ENCODE measurements at places on chromosomes 3 and 15.

DNA sequence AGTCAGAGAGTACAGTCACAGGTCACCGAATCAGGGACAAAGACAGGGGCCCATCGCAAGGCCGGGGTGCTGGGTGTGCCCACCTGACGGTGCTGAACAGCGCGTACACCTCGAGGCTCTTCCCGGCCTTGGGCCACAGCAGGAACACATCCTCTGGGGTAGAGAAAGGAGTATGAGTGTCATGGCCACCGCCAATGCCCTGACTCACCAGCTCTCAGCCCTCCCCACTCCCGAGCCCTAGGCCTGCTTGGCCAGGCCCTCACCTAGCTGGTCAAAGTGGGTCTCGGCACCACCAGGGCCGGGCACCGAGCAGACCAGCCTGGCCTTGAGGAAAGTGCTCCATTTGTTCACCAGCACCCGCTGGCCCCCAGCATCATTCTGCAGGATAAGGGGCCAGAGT, 4.2 kb downstream of the SEMA3G start:
- DNase-seq = no peak

GRCh38 chr3:157436583-157437291, at the start of gene PTX3:
Gene PTX3 (plus strand): TSS chr3:157436850. CDS start chr3:157436934, 84 bp downstream.
- peak; percentile 4 for DNase-seq

- DNase-seq = no peak
Measured at GRCh38 chr15:79051029-79051428, 39.6 kb downstream of the RASGRF1 start.

GRCh38 chr15:96326328-96327154, 4.0 kb upstream of the NR2F2 start:
- peak; percentile 82 for DNase-seq

GRCh38 chr3:69948246-69948862, 51.2 kb upstream of the SAMMSON start:
- DNase-seq = no peak

DNA sequence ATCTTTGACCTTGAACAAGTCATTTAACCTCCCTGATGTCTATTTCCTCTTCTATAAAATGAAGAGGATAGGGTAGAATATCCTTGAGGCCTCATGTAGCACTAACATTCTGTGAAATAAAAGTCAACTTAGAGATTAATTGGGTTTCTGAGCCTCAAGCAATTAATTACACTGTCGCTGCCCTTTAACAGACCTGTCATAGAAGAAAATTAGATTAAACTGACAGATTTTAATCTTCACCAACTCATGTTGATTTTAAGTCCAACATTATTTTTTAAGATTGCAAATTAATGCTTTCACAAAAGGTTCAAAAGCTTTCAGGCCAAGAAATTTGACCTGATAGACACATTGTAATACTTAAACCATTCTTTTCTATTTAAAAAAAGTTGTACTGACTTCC, 8.1 kb upstream of the MNS1 start:
- DNase-seq = no peak

GRCh38 chr3:11367143-11367693, 95.0 kb downstream of the ATG7 start:
- DNase-seq = no peak

DNA sequence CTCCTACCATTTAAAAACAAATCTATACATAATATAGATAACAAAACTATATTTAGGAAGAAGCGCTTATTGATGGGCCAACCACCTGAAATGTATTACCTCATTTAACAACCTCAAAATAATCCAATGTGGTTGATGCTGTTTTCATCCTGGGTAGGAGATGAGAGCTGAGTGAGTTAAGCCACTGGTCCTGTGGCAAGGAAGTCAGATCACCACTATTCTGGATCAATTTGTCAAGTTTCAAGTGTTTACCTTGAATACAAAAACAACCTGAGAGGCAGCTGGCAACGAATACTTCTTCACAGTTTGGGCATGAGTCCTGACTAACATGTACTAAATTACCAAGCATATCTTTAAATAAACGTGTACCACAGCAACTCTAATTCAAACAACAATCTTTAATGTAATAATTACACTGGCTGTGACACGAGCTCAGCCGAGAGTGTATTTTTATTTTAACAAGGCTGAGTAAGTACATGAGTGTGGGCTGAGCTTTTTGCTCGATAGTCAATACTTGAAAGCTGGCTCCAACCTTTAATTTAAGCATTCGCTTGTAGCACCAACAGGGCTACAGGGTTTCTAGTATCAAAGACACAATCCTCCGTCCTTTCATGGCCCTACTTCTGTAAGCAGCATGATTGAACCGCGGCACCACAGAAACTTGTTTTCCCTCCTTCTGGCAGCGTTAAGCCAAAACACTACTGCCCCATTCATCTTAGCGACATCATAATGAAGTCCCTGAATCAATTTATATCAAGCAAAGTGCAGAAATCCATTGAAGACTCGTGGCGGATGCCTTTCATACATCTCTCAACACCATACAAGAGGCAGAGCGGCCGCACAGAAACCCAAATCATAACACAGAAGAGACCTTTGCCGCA, 93.8 kb upstream of the ICE2 start:
- no peak for DNase-seq

GRCh38 chr15:44033894-44034293, 161.2 kb downstream of the FRMD5 start:
- no peak for DNase-seq

- DNase-seq = peak; percentile 28
Measured at GRCh38 chr15:41494922-41495735, 1.5 kb downstream of the ITPKA start.

DNA sequence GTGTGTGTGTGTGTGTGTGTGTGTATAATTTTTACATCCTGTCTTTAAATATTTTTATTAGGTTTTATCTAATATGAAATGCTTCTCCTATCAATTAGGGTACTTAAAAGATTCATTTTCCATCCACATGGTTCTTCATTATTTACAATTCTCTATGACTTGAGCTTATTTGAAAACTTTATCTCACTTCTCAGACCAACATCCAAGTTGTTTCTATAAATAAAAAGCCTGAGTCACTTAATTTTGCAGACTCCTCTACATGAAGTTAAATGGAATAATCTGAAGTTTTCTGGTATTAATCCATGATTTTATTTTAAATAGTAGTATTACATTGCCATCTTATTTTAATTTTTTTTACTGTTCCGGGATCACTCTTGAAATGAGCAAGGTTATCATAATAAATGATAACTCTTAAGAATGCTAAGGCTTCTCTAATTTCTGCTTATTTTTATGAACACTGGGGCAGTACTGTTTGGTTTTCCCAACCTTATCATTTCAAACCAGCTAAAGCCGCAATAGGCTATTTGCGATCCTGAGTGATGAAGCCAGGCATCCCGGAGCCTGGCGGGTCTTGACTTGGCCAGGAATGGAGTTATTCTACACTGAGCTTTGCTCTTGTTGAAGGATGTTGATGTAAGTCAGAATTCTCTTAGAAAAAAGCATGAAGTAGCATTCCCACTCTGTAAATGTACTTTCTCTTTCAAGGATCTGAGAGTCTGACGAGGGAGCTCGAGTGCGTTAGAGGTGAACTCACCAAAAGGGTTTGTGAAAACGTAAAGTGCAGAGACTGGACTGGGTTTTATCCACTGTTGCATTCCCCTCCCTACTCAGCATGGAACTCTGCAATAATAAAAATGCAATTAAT, 220.2 kb upstream of the LRTM1 start:
- no peak for DNase-seq

DNA sequence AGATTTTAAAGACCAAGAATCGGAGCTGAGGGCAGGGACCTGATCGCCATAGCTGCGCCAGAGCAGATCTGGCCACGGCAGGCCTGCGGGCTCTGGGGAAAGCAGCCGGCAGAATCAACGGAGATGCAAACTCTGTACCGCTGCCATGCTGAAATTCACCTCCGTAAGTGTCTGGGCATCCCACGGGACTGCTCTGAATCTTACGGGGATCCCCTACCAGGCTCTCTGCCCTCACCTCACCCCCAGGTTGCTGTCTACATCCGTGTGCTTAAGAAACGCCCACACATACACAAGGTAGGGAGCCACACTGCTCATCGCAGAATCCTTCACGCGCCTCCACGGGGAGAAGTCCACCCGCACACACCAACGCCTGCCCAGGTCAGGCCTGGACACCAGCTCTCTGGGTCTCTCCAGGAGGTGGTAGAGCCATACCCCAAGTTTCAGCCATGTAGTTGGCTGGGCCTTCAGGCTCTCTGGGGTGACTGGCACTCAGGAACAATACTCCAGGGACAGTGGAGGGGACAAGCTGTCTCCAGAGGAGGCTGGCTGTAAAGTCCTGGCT, 33.5 kb downstream of the FAM174B start:
- no peak for DNase-seq

- DNase-seq = no peak
Measured at GRCh38 chr3:130946882-130947281, 53.0 kb downstream of the ATP2C1 start.

DNA sequence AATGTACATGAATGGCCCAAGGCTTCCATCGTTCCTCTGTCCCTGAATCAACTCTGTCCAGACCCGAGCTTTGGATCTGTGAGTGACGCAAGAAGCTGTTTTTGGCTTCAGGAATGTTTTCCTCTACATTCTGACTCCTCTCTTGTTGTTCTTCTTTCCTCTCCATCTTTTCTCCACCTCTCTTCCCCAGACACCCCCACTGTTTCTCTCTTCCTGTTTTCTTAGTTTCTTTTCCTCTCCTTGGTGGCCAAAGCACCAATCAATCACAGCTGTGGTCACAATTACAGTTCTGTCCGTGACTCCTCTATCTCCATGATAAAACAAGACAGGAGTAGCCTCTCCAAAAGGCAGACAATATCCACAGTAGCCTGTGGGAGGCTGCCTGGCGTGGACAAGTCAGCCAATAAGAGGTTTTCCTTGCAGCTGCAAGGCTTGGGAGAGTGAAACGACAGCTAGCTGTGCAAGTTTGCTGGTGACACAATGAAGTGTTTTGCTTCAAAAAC, 4.9 kb upstream of the TMEM212 start:
- DNase-seq = no peak

DNA sequence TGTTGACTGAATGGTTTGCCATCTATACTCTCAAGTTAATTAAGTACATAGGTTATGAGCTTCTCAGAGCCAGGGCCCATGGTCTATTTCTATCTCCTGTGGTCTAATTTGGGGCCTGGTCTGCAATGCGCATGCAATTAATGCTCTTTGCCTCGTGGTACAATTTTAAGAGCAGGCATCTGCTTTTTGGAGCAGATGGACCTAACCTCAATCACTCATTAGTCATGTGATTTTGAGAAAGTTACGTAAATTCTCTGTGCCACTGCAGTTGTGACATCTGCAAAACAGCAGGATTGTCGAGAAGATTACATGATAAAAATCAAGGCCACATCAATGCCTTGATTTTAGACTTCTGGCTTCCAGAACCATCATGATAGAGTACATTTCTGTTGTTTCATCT, 543.7 kb upstream of the ADAMTS9 start:
- DNase-seq = no peak

GRCh38 chr3:126135406-126136076, 44.8 kb downstream of the ALDH1L1 start:
- no peak for DNase-seq

DNA sequence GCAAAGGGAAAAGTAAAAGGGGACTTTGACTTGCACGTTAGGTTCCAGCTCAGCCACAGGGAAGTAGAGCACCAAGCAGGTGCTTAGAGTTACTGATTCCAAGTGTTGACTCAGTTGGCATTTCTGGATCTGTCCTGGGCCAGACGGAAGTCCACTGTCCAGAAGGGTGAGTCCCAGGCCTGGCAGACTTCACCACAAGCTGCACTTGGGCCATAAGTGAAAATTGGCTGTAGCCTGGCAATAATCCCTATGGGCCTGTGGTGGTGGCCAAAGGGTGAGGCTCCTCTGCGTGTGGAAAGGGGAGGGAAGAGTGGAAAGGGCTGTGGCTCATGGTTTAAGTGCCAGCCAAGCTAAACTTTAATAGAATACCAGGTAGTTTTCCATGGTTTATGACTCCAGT, 121.5 kb downstream of the DTWD1 start:
- DNase-seq = no peak

DNA sequence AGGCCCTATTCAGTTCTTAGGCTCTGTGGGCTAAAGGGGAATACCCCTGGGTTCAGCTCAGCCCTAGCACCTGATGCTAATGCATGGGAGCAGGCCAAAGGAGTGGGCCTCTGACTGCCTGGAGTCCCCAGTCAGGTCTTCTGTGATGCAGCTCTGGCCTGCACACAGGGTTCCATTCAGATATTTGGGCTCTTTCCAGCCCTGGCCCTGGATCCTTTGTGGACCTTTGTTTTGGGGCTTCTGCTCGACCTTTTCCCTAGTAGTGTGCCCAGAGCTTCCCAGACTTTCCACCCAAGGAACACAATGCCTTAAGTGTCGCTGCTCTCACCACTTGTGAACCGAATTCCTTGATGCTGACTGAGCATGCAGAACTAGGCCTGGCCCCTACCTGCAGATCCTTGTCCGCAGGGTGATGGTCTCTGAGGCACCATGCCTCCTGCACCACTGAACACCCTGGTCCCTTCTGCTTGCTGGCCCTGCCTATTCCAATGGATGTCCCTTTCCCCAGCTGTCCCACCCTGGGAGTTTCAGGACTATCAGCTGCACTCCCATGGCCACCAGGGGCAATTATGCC, 5.1 kb downstream of the SEC13 start:
- DNase-seq = no peak

GRCh38 chr3:5231074-5231473, 43.6 kb downstream of the EDEM1 start:
- DNase-seq = no peak

- DNase-seq = no peak
Measured at GRCh38 chr3:61686228-61686648, 124.9 kb downstream of the PTPRG start.

DNA sequence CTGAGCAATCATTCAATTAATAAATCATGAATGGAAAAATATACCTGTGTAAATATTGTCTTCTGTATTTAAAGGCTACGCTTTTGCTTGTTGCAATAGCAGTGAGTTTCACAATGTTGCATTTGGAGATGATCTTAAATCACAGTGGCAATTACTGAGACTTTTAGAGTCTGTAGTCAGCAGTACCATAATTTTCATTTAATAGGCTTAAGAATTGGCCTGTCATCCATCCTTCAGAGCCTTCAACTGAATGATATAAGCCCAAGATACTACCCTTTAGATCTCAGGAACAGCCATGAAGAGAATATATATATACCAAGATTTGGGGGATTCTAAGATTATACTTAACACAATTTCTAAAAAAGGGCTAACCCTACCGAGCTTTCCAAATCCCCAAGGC, 458.1 kb downstream of the GBE1 start:
- no peak for DNase-seq

GRCh38 chr3:123083383-123084124, 16.7 kb downstream of the PDIA5 start:
- DNase-seq = peak; percentile 41

- peak; percentile 32 for DNase-seq
Measured at GRCh38 chr15:62644889-62645742, 397.4 kb upstream of the TPM1 start.

DNA sequence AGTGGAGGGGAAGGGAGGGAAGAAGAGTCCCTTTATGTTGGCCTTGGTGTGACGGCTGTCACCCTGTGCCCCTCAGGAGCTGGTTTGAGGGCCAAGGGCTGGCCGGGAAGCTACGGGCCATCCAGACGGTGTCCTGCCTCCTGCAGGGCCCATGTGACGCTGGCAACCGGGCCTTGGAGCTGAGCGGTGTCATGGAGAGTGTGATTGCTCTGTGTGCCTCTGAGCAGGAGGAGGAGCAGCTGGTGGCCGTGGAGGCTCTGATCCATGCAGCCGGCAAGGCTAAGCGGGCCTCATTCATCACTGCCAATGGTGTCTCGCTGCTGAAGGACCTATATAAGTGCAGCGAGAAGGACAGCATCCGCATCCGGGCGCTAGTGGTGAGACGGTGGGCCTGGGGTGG, 8.1 kb upstream of the RCCD1 start:
- DNase-seq = no peak
